Mesendoderm (in vitro differentiated cells): ENCODE measurements at places on chromosomes 16 and 17.

DNA sequence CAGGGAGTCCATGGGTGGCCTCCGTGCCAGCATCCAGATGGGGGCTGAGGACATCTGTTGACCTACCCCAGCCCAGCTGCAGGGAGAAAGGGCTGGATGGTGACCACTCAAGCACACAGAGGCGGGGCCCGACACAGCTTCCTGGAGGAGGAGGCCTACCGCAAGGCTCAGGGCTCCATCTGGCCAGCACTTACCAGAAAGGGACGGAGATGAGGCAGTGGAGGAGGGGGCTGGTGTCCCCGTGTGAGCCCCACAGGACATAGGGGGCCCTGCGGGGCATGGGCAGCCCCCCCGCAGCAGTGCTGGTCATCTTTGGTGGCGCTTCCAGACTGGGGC is 147.5 kb upstream of the CIBAR2 start:
- DNase-seq = no peak

DNA sequence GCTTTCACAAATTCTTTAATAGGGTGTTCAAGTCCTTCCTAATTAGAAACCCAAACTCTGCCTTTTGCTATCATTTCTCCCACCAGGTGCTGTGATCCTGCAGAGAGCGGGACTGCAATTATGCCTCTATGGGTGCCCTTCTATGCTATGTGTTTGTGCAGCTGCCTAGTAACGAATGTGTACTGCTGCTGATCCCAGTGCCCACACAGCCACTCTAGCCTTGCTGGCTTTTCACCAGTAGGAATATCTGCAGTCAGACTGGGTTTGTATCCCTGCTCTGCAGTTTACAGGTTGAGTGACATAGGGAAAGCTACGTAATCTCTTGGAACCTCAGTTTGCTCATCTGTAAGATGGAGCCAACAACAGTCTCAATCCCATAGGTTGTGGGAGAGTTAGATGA is 179.6 kb upstream of the IRX3 start:
- DNase-seq = no peak

GRCh38 chr17:21463779-21464407 is 87.7 kb downstream of the KCNJ12 start:
- DNase-seq = peak; percentile 63

DNA sequence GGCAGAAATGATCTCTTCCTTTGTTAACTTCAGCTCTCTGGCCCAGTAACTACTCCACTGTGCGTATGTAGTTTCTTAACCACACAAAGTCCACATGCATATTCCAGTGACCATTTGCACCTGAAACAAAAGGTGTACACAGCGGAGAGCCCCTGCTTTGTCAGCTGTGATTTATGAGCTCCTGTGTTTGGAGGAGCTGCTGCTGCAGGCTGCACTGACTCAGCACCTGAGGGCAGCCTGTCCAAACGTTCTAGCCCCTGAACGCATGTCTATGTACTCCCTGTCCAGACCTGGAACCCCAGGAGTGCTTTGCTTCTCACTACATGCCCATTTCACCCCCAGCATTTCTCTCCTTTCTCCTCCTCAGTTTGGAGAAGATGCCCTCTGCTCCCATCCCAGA is 216.1 kb downstream of the ABCC12 start:
- no peak for DNase-seq

- no peak for DNase-seq
Measured at GRCh38 chr17:72517413-72518158, 396.8 kb downstream of the SOX9 start.

- DNase-seq = no peak
Measured at GRCh38 chr17:20191056-20191455, 181.9 kb downstream of the SPECC1 start.

GRCh38 chr17:30321314-30321713 is 12.5 kb downstream of the TMIGD1 start:
- DNase-seq = no peak

GRCh38 chr16:67942200-67942509 is 1.8 kb downstream of the LCAT start:
- peak; percentile 75 for DNase-seq

GRCh38 chr16:75121949-75122568 is 5.5 kb upstream of the LDHD start:
- no peak for DNase-seq

DNA sequence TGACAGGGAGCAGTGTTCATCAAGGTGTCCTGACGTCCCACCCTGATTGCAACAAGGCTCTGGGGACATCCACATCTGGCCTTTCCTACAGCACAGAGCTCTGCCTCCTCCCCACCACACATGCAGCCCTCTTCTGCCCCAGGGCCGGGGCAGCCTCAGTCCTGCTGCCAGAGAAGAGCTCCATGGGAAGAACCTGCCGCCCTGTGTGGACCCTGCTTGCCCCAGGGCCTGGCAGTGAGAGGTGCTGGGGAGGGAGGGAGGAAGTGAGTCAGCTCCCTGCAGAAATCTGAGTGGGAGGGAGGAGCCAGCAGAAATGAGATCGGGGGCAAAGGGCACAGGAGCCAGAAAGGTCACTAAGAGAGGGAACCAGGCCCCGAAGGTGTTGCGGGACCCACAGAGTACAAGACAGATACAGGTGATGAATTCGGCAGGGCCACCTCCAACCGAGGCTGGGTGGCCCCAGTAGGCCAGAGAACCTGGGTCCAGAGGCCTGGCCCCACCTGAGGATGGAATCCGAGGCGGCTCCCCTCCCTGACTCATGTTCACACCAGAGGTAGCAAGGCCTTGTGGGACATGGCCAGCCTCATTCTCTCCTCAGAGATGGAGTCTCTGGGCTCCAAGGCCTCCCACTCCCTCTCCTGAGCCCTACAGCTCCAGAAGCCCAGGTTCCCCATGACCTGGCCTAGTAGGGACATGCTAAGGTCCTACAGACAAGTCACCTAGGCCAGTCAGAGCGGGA is 24.8 kb downstream of the MYO18A start:
- peak; percentile 86 for DNase-seq

- DNase-seq = no peak
Measured at GRCh38 chr17:6137716-6138502, 67.7 kb downstream of the WSCD1 start.

DNA sequence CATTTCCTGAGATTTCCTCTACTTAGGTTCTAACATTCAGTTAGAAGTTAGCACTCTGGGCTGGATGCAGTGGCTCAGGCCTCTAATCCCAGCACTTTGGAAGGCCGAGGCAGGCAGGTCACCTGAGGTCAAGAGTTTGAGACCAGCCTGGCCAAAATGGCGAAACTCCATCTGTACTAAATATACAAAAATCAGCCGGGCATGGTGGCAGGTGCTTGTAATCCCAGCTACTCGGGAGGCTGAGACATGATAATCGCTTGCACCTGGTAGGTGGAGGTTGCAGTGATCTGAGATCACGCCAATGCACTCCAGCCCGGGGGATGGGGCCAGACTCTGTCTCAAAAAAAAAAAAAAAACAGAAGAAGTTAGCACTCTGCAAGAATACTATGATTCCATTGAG is 1430.9 kb downstream of the CDH11 start:
- DNase-seq = no peak

DNA sequence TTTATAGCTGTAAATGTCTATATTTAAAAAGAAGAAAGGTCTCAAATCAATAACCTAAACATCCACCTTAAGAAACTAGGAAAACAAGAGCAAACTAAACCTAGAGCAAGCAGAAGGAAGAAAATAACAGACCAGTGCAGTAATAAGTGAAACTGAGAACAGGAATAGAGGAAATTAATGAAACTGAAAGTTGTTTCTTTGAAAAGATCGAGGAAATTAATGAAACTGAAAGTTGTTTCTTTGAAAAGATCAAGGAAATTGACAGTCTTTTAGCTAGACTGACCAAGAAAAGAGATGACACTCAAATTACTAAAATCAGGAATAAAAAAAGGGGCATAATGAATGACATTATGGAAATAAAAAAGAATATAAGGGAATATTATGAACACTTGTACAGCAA is 46.4 kb downstream of the SLFN5 start:
- no peak for DNase-seq

DNA sequence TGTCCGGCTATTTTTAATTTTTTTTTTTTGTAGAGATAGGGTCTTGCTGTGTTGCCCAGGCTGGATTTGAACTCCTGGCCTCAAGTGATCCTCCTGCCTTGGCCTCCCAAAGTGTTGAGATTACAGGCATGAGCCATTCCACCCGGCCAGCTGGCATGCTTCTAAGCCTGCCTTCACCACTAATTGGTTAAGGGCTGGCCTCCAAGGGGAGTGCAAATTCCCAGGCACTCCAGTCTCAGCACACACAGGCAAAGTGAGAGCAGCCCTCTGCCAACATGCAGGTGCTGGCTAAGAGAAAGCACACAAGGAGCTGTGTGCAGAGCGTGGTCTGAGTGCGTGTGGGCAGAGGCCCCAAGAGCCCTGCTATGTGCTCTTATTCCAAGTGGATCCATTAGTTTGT is 149.8 kb upstream of the HS3ST2 start:
- DNase-seq = no peak

DNA sequence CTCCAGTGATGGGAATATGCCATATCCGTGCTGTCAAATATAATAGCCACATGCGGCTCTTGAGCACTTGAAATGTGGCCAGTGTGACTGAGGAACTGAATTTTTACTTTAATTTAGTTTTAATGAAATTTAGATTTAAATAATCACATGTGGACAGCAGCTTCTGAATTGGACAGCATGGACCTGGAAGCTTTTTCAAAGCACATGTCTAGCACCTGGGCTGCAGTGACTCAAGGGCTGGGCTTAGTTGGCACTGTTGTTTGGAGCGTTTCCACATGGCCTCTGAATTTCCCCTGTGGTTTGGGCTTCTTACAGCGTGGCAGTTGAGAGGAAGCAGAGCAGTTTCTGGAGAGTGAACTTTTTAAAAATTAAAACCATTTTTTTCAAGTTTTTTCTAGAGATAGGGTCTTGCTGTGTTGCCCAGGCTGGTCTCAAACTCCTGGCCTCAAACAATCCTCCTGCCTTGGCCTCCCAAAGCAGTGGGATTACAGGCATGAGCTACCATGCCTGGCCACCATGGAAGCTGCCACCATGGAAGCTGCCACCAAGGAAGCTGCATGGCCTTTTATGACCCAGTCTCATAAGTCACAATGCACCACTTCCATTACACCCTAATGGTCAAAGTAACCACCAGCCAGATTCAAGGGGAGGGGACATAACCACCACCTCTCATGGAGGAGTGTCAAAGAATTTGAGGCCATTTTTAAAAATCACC is 6.7 kb upstream of the TOB1 start:
- DNase-seq = no peak

DNA sequence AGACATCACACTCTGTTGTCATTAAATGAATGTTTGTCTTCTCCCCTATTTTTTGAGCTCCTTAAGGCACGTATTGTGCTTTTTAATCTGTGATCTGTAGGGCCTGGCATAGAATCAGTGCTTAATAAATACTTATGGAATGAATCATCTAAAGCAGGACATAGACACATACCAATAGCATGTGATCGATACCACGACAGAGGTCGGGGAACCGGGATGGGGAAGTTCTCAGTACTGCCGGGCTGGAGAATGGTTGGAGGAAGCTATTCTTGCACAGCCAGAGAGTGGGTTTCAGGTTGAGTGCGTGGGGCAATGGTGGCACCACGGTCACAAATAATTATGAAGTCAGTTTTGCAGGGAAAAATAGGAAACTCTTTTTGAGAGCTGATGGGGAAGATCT is 26.8 kb downstream of the NLRP1 start:
- no peak for DNase-seq

- no peak for DNase-seq
Measured at GRCh38 chr16:46843898-46844642, 13.1 kb upstream of the C16orf87 start.

GRCh38 chr17:2802574-2802973 is 6.3 kb downstream of the RAP1GAP2 start:
- DNase-seq = no peak

GRCh38 chr17:72702136-72702735 is 390.3 kb downstream of the SLC39A11 start:
- no peak for DNase-seq

DNA sequence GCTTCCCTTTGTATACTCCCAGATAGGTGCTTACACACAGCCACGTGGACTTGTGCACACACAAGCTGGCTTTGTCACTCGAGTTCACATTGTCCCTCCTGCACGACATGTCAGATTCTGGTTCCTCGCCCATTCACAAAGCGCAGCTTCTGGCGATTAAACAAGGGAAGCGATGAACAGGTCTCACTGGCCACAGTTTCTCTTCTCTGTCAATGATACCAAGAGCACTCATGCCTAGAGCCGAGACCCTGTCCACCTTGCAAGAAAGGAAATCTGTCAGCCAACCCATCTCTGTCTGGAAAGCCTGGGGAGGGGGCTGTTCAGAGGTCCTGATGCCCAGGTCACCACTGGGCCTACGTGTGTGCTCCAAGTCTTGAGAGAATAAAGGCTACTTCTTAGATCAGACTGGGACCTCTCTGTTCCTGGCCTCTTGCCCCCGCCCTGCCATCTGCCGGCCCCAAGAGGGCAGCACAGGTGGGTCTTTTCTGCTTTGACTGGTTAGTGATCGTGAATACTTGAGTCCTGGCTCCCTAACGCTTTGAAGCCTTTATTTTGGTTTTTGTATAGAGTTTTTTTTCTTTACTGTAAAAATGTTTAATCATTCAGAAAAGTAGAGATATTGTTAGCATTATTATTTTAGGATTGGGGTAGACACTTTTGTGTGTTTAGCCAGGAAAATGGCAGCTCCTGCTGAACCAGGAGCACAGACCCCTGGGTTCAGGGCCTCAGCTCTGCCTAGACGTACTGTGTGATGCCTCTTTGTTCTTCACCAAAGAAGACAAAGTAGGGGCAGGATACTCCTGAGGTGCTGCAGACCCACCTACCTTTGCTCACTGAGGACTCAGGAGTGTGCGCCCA is 104.7 kb downstream of the MRM1 start:
- DNase-seq = peak; percentile 72

GRCh38 chr17:58611331-58611730 is 80.5 kb downstream of the TEX14 start:
- DNase-seq = no peak

DNA sequence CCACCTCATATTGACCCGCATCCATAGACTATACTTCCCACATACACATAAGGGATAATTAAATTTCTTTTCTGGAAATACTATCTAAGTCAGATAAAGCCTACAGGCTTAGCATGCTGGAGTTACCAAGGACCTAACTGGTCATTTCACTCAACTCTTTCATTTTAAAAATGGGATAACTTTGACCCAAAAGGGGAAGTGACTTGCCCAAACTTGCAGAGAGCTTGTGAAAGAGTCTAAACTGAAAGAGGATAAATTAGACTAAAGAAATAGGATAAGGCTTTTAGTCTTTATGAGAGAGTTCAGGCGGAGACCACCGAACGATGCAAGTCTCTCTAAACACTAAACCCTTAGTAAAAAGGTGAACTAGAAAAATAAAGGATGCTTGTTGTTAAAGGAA is 3.9 kb upstream of the KRT33A start:
- no peak for DNase-seq

DNA sequence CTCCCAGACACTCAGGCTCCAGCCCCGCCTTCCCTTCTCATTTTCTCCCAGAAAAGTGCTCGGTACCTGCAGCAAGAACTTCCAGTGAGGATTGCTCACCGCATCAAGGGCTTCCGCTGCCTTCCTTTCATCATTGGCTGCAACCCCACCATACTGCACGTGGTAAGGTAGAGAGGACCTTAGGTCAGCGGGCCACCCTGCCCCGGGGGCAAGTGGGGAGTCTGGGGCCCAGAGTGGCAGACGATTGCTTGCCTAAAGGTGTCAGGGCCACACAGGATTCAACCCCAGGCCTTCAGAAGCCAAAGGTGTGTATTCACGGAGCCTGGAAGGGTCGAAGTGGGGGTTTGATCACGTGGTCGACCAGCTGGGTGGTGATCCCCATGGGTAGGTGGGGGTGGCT is 1.4 kb downstream of the BCKDK start:
- no peak for DNase-seq
